NCI-H1436 (cell line): ENCODE measurements at places on chromosomes 12 and 14.

- DNase-seq = no peak
These were observed 219.4 kb downstream of the KSR2 start for GRCh38 chr12:117749431-117749830.

DNA sequence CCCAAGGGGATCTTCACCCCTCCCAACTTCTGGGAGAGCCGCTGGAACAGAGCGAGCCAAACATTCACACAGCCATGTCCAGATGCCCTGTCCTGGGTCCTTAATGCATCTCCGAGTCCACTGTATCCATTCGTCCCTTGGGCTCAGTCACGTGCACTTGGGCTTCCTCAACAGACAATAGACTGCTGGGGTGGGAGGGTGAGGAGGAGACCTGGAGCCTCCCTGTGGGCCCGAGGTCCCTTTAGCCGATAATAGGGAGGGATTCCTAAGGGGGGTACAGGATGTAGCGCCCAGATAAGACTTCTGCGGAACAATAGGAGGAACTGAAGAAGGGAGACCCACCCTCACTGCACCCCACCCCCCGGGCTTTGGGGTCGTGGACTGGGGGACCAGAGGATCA, 6.7 kb downstream of the ARHGEF25 start:
- no peak for DNase-seq

DNA sequence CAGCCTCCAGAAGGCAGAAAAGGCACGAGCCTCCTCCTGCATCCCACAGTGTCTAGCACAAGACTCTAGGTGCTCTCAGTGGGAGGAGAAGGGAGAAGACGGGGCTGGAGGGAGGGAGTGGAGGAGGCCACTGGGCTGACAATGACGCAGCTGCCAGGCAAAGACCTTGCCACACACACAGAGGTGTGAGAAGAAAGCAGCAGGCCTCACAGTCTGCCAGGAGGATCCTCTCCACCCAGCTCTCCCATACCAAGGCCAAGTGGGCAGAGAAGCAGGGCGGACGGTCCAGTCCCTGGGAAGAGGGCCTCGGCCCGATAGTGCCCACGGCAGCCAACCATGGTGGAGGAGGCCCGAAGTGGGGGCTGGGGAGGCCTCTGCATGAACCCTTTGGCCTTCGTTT, 78.9 kb downstream of the NCOR2 start:
- DNase-seq = no peak

DNA sequence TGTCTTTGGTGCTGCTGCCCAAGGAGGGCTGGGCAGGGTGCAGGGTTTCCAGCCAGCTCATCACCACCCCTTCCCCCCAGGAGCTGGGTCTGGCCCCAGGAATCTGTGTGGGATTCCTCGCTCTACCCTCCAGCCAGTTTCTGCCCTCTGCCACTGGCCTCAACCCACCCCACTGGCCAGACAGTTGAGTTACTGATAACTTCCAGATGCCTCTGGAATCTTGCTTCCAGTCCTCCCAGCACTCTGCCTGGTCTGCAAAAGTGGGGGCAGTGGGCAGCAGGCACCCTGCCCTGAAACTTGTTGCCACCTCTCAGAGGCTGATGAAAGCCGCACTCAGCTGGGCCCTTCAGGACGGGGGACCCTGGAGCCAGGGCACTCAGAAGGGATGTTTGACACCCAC, 20.1 kb upstream of the TBX3 start:
- no peak for DNase-seq
